Transverse colon (tissue), 4 donors: ENCODE measurements at places on chromosomes 2 and 18. TPM values are rescaled to one million over a fixed set of nuclear protein-coding genes. Genes with fewer than 3 reads are reported as not detected.

- DNase-seq: no peak
These were observed 34.9 kb downstream of the NAB1 start for GRCh38 chr2:190683802-190684201.

Gene ANKRD12
- 50.8 TPM for total RNA-seq

DNA sequence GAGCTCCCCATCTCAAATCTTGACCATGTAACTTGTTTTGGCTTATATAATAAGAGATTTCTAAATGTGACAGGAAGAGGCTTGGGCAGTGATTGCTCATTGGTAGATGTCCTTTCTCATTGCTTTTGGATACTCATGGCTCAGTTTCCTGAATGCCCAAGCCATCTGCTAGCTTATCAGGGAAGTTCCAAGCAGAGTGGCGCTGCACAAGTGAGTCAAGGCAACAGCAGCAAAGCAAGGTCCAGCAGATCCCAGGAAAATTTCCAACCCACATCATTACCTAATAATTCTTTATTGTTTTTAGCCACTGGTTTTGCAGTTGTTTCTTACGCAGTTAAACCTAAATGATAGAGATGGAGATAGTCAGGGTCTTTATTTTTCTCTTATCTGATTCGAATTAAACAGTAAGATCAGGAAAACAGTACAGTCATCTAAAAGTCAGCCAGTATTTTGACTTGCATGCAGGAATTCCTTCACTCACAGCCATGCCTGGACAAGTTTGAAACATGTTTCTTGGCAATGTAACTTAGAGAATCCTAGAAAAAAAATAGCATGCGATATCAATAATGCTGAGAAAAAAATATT is 349.7 kb upstream of the TMEFF2 start:
- DNase-seq: no peak

- no peak for DNase-seq
These were observed 253.0 kb upstream of the NCKAP5 start for GRCh38 chr2:133821107-133821760.

DNA sequence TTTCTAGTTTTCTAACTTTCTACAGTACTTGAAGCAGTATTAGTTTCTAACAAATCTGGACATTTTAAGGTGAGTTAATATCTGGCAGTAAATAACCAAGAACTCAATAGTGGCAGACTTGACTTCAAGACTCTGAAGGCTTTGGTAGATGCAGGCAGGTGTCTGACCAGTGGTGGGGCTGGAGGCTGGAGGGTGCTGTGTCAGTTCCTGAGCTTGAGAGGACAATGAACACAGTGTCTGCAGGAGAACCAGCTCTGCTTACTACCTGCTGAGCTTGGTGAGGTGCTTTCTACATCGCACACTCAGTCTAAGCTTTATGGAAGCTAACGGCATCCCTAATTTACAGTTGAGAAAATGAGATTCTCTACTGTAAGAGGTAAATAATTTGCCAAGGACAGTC is 21.2 kb downstream of the ALLC start:
- DNase-seq: no peak

Gene DES
- 1,891 TPM for total RNA-seq

Gene RAX
- total RNA-seq: not detected

Gene GALR1
- 0.14 TPM for total RNA-seq

DNA sequence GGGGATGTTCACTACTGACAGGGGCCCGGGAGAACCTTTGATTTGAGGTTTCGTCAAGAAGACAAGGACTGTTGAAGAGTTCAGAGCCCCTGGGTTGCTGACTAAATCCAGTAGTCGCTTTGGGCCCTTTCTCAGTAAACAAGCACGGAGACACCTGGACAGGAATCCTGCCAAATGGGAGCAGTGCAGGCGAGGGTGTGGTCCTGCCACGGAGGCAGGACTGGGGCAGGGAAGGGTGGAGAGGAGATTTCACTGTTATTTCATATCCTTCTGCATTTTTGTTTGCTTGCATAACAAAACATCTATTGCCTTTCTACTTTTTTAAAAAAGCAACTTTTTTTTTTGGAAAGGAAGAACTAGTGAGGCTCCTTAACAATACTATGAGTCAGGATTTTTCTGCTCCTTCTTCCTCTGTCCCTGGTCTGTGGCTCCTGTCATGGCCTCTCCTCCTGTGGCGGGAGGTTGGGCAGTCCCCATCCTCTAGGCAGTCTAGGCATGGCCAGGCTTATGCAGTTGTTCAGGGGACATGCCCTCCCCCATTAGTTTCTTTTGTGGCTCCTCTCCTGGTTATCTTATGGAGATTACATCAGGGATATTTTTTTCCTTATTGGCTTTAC is 57.7 kb downstream of the ARHGEF4 start:
- DNase-seq: no peak

- no peak for DNase-seq
These were observed 73.8 kb upstream of the RAB6C start for GRCh38 chr2:129905664-129906081.

GRCh38 chr18:24104486-24104885 is 34.4 kb upstream of the CABYR start:
- no peak for DNase-seq

GRCh38 chr2:113755035-113755834 is 1.2 kb downstream of the SLC35F5 start:
- DNase-seq: peak; percentile 11

DNA sequence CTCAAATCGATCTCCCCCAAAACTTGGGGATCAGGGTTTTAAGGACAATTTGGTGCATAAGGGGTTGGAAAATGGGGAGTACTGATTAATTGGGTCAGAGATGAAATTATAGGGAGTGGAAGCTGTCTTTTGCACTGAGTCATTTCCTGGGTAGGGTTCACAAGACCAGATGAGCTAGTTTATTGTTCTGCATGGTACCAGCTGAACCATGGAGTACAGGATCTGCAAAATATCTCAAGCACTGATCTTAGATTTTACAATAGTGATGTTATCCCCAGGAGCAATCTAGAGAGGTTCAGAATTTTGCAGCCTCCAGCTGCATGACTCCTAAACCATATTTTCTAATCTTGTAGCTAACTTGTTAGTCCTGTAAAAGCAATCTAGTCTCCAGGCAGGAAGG is 73.1 kb downstream of the CPO start:
- no peak for DNase-seq
